ENCODE measurements at places on chromosomes 12 and 14. TPM values are rescaled to one million over a fixed set of nuclear protein-coding genes. Genes with fewer than 3 reads are reported as not detected.

- no peak for DNase-seq
These were observed 10.1 kb upstream of the GRIP1 start for GRCh38 chr12:66688846-66689439.

DNA sequence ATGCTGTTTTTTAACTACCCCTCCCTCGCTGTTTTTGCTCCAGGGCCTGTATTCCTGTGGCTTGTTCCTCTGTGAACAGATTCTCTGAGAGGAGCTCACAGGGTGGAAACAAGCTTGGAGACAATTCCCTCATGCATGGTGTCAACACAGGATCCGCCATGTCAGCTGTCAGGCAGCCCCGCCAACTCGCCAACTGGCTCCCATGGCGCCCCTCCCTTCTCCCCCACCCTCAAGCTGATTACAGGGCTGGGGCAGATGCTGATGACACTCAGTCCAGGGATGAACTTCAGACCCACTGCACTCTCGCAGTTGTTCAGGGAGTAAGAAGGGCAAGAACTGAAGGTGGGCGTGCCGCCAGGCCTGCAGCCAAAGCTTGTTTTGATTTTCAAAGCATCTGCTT lies 229.9 kb downstream of the NTF3 start:
- DNase-seq = no peak

KIF5A gene
- not detected for total RNA-seq

DNA sequence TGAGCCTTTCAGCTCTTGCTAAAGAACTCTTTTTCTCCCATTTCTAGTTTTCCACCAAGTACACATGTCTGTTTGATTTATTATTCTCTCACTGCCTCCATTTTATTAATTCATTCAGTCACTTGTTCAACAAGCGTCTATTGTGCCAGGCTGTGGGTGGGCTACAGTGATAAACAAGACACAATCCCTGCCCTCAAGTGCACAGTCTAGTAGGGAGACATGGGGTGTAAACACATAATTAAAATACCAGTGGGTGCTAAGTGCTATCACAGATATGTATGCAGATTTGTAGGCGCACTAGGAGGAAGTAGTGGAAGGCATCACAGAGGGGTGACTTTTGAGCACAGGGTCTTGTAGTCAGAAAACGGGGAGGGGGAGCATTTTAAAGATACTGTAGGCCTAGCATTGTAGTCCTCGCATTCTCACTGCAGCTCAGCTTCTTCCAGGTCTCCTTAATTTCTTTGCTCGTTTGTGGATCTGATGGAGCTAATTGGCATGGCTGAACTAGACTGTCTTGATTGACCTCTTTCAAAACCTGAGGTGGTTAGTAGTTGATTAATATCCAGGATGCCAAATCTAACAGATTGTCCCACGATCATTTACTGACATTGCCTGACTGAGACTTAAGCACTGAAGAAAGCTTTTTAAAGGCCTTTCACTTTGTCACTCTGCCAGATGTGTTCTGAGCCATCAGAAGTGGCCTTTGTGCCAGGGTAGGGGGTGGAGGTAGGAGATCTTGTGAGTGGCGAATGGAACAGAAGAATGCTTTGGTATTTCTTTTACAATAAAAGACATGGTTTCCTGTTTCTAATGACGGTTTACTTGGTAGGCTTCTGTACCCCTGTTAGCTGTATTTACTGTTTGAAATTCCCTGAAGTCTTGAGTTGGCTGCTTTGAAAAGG lies 116.9 kb downstream of the DIP2B start:
- no peak for DNase-seq

- DNase-seq = no peak
These were observed 83.4 kb downstream of the PDE3A start for GRCh38 chr12:20451761-20452160.

DNA sequence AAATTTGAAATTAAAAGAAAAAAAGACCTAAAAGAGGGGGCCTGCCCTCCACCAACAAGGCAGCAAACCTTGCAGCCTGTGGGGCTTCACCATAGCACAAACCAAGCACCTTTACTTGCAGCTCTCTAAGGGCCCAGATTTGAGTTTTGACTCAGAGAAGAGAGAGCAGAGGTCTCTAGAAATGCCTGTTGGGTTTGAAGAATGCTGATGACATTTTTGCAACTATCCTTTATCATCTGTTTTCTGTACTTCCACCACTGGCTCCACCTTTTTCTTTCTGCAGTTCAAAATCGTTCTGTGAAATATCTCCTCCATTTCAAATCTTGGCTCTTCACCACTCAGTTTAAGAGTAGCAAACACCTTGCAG lies 83.8 kb upstream of the HMGA2 start:
- no peak for DNase-seq

DNA sequence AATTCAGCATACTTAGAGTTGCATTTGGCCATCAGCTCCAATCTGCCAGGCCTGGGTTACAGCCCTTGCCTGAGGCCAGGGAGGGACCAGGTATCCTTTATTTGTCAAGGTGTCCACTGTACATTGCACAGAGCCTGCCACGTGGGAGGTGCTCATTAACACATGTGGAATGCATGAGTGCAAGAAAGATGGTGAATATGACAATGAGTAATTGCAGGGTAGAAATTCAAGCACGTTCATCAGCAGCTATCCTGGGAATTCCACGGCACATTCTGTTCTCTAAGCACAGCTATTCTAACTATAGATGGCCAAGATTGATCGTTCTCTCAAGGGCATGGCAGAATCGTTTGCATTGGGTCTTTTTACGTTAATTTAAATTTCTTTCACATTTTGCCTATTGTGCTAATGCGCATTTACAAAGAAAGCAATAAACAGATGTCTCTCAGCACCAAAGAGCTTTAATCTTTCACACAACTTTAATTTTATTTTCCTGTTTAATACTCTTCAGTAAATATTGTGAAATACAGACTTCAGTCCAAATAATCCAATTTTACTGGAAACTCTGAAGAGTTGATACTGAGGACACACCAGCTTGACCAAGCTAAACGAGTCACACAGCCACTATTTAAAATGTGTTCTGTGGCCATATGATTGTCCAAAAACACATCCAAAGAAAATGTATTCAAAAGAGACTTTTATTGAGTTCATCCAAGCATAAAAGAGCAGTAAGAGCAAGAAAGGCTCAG lies 1025.7 kb upstream of the TMEM132C start:
- DNase-seq = no peak

DNA sequence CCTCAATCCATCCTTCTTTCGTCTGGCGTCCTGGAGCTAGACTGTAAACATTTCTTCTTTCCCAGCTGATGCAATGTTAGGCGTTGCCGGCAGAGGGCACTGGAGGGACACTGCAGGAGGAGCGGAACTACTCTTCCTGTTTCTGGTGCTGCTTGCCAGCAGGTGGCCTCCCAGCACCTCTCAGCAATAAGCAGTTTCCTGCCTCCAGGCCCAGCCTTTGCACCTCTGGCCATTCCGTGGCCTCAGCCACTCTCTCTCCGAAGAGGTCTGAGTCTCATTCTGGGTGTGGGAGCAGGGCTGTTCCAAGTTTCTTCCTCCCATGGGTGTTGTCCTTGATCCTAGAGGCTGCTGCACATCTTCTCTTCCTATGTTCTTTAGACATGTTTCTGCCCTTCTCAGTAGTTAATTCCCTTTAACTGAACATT lies 7.5 kb upstream of the ASPG start:
- peak; percentile 89 for DNase-seq

DNA sequence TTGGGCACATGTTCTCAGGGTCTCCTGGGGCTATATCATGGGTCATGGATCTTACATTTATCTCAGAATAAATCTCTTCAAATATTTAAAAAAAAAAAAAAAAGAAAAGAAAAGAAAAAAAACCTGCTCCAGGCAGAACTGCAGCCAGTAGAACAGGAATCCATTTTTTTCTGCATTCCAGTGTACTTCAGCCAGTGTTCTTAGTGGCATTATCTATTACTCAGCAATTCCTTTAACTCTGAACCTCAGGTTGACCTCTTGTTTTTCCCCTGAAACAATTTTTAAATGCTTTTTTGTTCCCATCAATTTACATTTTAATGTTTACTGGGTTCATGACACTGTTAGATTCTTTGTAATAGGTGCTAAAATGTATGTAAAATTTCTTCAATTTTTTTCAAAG lies 66.7 kb upstream of the STXBP6 start:
- DNase-seq = no peak

ASPG gene
- total RNA-seq = 1.1 TPM

DNA sequence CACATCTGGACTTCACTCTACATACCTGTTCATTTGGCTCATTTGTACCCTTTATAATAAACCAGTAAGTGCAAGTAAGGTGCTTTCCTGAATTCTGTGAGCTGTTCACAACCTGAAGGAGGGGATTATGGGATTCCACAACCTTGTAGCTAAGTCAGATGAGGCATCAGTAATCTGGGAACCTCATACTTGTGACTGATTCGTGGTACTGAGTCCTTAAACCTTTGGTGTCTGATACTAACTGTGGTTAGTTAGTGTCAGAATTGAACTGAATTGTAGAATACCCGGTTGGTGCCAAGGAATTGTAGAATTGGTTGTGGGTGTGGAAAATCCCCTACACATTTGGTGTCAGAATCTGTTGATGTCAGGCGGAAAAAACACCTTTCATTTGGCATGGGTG lies 83.4 kb downstream of the TMX1 start:
- no peak for DNase-seq

DNA sequence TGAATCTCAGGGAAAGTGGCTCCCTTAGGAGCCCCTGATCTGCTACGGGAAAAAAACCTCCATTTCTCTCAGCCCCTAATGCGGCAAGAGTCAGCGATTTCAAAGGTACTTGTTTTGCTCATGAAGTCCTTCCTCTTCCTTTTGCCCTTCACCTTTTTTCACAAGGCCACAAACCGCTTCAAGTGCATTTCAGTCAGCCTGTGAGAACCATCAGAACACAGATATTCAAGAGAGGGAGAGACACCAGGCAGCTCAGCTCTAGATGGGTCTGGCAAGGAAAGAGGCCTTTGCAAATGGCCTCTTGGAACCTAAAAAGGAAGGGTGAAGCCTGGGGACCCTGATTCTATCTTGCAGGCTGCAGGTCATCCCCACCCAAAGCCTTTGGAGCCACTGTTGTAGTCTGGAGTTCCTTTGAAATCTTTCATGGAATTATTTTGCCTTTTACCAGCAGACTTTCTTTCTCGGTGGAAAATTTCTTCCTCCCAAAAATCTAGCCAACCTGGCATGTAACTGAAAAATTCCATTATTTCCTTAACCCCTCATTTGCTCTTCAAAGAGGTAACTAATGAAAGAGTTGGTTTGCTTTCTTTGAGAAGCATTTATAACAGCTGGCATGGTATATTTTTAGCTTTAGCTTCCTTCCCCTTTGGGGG lies 145.0 kb downstream of the SAMD4A start:
- no peak for DNase-seq

GRCh38 chr14:65824285-65824977 lies 411.9 kb downstream of the FUT8 start:
- no peak for DNase-seq

DNA sequence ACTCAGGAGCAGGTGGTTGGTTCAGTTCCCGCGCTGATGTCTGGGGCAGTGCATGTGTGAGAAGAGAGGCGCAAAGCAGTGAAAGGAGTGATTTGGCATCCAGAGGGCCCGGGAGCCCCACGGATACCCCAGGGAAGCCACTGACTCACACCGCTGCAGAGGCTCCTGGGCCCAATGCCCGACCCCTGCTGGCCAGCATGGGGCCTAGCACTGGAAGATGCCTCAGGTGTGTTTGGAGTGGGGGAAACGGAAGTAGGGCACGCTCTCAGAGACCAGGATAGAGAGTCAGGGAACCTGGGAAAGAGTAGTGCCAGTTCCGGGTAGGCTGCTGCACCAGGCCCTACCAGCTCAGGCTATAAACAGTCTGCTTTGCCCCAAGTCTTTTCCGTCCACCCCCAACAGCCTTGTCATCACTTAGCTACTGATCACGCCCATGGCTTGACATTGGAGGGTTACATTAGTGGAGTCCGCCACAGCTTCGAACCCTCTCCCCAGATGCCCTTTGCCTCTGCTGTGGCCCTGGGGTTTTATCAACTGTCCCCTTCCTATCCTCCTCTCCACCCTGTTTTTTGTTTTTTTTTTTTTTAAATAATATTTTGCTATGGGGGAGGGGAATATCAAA lies 9.5 kb upstream of the CSAD start:
- DNase-seq = no peak

GRCh38 chr12:126093908-126094307 lies 1028.7 kb downstream of the AACS start:
- DNase-seq = no peak

GLT1D1 gene
- total RNA-seq = 4.1 TPM

- DNase-seq = no peak
These were observed 9.1 kb downstream of the BORCS5 start for GRCh38 chr12:12365931-12366431.

DNA sequence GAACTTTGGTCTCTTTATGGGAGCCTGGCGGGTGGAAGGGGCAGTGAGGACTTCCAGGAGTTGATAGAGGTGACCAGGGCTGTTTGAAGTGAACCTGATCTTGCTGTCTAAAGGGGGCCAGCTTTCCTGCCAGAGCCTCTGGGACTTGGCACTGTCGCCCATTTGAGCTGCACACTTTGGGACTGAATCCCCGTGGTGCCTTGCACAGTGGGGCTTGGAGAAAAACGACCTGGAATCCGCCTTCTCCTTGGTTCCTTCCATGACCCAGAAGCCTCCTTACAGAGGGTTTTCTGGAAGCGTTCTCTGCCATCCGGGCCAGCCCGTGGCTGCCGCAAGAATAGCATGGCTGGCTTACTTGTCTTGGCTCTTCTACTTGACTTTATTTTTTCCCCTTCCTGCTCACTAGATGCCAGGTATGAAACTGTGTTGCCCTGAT lies 2.0 kb downstream of the RFLNA start:
- no peak for DNase-seq

NUAK1 gene
- 54.4 TPM for total RNA-seq

DNA sequence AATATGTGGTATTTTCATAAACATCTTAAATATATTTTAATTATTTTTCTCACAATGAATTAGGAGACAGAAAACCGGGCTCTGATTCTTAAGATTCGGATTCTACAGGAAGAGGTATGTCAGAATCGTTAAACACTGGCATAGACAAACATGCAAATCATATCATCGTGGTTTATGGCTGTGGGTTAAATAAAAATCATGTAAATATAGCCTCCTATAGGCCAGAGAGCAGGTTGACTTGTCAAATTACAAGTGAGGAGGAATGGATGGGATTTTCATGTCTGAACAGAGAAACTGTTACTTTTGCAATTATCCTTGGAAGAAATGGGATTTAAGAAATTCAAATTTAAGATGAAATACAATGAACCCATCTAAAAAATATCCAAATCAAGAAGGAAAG lies 74.9 kb upstream of the BCAT1 start:
- DNase-seq = no peak

NPFF gene
- not detected for total RNA-seq

LHX5 gene
- total RNA-seq = not detected

DNA sequence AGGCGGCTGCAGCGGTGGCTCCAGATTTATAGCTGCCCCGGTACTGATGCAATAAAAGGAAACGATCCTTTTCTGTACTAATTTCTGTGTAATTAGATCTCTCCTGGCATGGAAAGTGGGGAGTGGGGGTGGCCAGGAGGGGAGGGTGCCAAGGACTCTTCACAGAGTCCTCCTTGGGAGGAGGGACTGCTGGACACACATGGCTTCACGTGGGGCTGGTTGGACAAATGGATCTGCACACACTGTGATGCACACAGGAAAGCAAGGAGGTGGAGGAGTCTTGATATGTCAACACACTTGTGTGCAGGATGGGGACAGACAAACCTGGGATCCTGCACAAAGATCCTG lies 23.8 kb upstream of the ATP5MC2 start:
- no peak for DNase-seq

- DNase-seq = no peak
These were observed 308.7 kb downstream of the SOX5 start for GRCh38 chr12:23640754-23641153.

GRCh38 chr14:87644689-87645088 lies 348.3 kb downstream of the GALC start:
- no peak for DNase-seq

- no peak for DNase-seq
These were observed 148.4 kb downstream of the RPAP3 start for GRCh38 chr12:47557386-47557785.

GRCh38 chr12:28974166-28974565 lies 174.9 kb upstream of the FAR2 start:
- no peak for DNase-seq

Data from mesenteric fat pad (tissue), 1 donor.